Iris pigment epithelial cell (primary cell): ENCODE measurements at places on chromosomes 11 and 22.

GRCh38 chr11:45794169-45794568 is 10.8 kb upstream of the SLC35C1 start:
- DNase-seq = no peak

DNA sequence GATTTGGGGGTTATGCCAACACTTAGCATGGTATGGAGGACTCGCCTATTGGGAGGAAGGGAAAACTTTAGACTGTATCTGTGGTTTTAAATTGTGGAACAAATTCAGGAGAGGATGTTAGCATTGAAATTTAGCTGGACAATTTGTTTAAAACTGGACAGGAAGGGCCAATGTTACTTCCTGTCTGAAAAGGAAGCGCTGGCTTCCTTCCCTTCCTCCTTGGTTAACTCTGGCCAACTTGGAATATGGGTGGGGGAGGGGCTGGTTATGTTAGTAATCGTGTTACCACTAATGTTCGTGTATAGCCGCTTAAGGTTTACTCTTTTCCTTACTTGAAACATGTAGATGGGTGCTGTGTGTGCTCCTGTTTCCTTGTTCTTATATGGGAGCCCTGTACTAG is 13.9 kb downstream of the CTNND1 start:
- no peak for DNase-seq

GRCh38 chr11:35337914-35338305 is 81.4 kb downstream of the SLC1A2 start:
- peak; percentile 34 for DNase-seq

- DNase-seq = peak; percentile 84
Observed at GRCh38 chr11:46655631-46656030, 38.3 kb downstream of the ATG13 start.

- peak; percentile 9 for DNase-seq
Observed at GRCh38 chr11:91296629-91297028, 928.0 kb upstream of the FAT3 start.

- DNase-seq = no peak
Observed at GRCh38 chr11:91066456-91067047, 843.7 kb upstream of the CHORDC1 start.

DNA sequence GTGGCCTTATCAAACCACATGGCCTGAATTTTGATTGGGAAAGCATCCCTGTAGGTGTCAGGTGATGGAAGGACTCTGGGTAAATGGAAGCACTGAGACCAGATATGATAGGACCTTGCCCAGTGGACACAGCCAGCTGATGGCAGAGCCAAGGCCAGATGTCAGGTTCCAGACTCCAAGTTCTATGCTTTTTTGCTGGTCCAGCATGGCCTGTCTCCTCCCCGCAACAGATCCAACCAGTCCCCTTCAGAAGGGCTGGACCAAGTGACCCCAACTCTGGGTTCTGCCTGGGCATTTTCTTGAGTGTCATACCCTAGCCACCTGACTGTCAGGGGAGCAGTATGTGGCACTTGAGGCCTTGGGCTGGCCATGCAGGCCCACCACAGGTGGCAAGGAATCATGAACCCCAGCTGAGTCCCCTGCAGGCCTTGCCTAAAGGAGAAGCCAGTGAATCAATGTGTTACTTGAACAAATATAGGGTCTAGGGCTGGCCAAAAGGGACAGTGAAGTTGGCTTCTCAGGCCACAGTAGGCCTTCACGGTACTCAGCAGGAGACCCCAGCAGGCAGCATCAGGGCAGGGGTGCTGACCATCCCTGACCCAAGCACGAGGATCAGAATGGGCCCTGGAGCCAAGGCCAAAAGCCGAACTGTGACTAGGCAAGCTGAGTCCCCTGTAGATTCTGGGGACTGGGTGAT is 27.1 kb downstream of the KCNQ1OT1 start:
- DNase-seq = no peak

GRCh38 chr11:64156235-64157011 is 9.5 kb downstream of the MACROD1 start:
- no peak for DNase-seq

- no peak for DNase-seq
Observed at GRCh38 chr11:97157221-97157740, 767.5 kb downstream of the JRKL start.

- DNase-seq = no peak
Observed at GRCh38 chr11:34181251-34181650, 75.8 kb downstream of the NAT10 start.

- DNase-seq = peak; percentile 42
Observed at GRCh38 chr22:21698430-21699329, 32.9 kb downstream of the PPIL2 start.

DNA sequence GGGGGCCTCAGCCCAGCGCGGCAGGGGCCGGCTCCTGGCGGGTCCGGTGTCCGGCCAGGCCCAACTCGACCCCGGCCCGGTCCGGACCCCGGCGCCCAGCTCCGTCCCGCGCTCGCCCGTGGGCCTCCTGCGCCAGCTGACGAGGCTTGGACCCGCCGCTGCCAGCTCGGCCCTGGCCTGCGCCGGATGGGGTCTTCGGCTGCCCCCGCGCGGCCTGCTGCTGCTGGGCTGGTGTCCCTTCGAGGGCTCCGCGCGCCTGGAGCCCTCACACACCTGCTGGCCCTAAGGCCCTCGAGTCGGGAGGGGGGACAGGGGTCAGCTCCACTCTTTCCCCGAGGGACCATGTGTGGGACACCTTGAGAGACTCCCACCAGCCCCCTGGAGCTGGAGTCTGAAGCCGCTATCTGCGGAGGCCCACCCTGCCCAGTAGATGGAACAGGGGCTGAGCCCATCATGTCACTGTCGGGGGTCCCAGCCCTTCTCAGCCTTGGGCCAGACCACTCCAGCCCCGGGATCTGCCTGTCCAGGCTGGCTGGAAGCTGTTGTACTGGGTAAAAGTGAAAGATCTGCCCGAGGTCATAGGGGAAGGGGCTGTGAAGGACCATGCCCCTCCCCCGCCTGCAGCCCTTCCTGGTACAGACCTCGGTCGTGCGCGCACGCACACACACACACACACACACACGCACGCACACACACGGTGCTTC is 768 bp upstream of the CDKN1C start:
- DNase-seq = peak; percentile 22

- DNase-seq = no peak
Observed at GRCh38 chr11:47711225-47711624, 3.9 kb downstream of the AGBL2 start.

DNA sequence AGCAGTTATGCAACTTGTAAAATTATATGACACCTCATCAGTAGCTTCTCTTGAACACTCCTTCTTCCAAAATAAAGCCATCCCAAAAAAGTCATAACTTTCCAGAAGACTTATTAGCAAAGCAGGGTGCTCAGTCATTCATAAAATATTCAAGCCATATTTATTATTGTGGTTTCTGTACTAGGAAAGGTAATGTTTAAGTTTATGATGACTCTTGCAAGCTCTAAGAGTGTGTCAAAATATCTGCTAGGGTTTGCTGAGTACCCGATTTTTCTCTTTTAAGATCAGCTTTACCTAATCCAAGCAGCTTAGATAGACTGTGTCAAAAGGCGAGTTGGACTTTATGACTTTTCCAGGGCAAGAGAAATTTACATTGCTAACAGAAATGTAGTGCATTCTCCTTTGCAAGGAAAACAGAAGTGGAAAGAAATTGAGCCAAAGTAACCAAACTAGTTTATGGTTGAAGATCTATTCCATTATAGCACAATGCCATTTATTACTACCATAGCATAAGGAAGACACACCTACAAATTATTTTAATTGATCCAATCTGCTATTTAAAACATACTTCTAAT is 98.0 kb upstream of the SOX6 start:
- no peak for DNase-seq
